GM12878 (cell line): ENCODE measurements at places on chromosomes 2 and 18. TPM values are rescaled to one million over a fixed set of nuclear protein-coding genes. Genes with fewer than 3 reads are reported as not detected.

The CACNB4 gene
- 18.2 and 19.4 TPM in 2 replicates for total RNA-seq

The MRPL19 gene
- 62.1 and 63.0 TPM in 2 replicates for total RNA-seq

The CSRNP3 gene
- total RNA-seq: 0.21 and 0.36 TPM in 2 replicates

DNA sequence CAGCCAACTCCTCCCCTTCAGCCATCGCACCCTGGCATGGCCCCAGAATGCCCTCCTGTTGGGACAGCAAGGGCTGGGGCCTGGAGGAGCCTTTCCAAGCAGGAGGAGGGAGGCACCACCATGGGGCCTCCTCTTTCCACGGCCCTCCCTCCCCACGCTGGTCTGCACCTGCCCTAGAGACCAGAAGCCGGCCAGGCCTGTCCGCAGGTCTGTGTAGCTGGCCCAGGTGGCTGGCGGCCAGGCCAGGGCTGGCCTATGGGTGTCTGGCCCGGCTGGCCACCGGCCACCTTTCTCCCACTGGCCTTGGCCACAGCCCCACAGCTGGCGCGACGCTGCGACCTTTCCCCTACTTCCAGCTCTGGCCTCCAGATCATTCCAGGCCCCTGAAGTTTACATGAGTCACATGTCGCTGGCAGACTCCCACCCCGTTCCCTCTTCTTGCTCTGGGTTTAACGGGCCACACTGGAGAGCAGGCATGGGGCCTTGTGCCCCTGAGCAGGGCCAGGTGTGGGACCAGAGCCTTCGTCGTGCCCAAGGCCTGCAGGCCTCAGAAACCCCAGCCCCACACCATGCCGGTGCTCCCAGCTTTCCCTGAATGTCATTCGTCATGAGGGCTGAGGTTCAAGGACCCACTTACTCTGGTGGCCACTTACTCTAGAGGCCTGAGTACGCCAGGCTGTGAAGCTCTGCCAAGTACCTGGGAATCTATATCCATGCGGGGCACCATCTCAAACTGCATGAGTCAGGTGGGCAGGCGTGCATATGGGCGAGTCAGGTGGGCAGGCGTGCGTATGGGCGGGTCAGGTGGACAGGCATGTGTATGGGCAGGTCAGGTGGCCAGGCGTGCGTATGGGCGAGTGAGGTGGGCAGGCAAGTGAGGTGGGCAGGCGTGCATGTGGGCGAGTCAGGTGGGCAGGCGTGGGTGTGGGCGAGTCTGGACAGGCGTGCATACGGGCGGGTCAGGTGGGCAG is 33.3 kb upstream of the KLF11 start:
- no peak for DNase-seq

- no peak for DNase-seq
These were observed 68.2 kb upstream of the NOSTRIN start for GRCh38 chr2:168734199-168734760.

- no peak for DNase-seq
These were observed 486.3 kb upstream of the MAP2 start for GRCh38 chr2:208937521-208937920.

GRCh38 chr2:200616193-200616592 is 30.4 kb downstream of the AOX1 start:
- DNase-seq: no peak

DNA sequence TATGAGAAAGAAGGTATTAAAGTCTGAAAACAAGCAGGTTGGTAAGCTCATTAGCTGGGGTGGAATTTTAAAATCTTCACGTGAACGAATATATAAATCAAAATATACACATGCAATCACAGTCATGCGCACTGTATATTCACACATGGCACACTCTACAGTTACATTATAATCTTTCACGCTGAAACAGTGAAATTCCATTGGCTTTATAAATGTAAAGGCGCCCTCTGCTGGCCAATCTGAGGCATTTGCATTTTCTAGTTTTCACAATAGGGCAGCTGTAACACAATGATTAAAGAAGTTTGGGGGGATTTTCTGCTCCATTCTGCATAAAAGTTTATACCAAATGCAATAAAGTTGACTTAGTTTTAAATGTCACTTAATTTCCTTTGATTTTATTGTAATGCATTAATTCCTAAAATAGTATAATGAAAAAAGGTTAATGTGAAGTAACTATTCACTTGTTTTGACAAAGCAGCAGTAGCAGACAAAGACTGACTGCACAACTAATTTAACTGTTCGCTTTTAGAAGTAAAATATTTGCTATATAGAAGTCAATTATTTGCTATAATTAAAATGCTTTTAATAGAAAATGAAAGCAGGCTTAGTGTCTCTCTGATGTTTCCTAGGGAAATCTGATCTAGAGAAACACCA is 17.2 kb downstream of the IFIH1 start:
- no peak for DNase-seq

DNA sequence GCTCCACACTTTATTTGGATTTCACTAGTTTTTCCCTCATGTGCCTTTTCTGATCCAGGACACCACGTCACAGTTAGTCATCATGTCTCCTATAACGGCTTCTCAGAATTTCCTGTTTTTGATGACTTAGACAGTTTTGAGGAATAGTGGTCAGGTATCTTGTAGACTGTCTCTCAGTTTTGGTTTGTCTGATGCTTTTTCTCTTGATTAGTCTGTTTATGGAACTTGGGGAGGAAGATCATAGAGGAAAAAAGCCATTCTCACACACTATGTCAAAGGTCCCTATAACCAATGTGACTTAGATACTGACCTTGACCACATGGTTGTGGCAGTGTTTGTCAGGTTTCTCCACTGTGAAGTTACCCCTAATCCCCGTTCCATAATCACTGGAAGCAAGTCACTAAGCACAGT is 89.0 kb downstream of the RAPH1 start:
- DNase-seq: no peak

GRCh38 chr2:3284657-3285630 is 92.7 kb downstream of the EIPR1 start:
- no peak for DNase-seq

DNA sequence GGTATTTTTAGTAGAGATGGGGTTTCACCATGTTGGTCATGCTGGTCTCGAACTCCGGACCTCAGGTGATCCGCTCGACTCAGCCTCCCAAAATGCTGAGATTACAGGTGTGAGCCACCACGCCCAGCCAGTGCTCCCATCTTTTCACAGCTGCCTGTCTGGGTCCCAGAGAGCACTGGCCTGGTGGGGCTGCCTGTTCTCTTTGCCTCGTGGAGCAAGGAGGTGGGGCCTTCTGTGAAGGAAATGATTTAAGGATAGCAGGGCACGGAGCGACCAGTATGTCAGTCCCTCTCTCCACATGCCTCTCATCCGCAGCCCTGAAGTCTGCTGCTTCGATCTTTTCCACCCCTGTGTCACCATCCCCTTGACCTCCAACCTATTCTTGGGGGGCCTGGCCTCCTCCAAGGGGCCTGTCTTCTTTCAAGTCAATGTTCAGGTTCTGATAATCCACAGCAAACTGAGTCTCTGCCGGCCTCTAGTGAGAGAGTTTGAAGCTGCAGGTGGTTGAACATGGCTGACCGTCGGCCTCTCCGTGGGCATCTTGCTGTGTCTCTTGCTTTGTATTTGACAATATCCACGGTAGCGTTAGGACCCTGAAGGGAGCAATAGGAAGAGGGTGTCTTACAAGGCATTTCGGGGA is 28.2 kb upstream of the GIGYF2 start:
- DNase-seq: no peak
